Activated CD8-positive, alpha-beta T cell treated with anti-CD3 and anti-CD28 coated beads, Interleukin-2, amount 10 ng/mL, durations not matched to agents 7 days and 5 days (primary cell): ENCODE measurements at places on chromosomes 12 and 14.

DNA sequence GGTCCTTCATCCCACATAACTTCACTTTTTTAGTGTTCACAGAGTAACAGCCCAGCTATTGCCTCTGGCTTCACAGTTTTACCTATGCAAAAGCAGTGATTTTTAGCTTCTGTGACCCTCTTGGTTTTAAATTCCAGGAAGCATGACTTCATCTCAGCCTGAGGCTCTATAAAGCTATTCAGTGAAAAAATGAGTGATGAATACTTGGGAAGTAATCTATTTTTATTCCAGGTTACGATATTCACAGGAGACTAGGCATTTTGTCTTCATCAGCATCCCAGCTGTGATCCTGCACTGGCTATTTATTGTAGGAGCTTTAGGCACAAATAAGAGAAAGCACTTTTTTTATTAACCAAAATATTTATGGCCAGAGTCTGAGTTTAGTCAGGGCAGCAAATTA is 164.8 kb downstream of the SNAPC1 start:
- no peak for DNase-seq

DNA sequence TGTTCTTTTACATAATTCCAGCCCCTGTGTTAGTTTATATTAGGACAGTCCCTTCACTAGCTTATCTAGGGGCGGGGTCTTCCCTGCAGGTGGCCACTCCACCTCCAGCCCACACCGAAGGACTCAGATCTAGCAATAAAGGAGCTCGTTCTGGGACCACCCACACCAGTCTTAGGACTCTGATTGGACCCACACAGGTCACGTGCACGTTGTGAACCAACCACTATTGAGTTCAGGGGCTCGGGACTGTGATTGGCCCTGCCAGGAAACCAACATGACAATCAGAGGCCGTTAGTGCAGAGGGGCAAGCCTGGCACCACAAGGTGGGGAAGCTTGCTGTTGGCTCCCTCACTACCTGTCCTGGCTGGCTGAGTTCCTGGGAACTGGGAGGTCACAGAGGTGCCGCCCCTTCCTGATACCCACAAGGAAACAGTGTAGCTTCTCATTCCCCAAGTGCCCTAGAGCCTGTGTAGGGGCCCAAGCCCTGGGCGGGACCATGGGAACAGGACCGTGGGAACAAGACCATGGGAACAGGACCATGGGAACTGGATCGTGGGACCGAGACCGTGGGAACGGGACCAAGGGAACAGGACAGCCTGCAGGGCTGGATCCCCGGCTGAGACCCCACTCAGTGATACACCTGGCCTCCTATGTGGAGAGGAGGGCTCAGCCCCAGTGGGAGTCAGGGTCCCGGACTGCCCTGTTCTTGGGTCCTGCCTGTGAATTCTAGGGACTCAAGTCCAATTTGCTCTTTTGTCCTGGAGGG is 297.8 kb downstream of the ADGRD1 start:
- no peak for DNase-seq

GRCh38 chr12:6551063-6551461 is 4.8 kb downstream of the IFFO1 start:
- no peak for DNase-seq

DNA sequence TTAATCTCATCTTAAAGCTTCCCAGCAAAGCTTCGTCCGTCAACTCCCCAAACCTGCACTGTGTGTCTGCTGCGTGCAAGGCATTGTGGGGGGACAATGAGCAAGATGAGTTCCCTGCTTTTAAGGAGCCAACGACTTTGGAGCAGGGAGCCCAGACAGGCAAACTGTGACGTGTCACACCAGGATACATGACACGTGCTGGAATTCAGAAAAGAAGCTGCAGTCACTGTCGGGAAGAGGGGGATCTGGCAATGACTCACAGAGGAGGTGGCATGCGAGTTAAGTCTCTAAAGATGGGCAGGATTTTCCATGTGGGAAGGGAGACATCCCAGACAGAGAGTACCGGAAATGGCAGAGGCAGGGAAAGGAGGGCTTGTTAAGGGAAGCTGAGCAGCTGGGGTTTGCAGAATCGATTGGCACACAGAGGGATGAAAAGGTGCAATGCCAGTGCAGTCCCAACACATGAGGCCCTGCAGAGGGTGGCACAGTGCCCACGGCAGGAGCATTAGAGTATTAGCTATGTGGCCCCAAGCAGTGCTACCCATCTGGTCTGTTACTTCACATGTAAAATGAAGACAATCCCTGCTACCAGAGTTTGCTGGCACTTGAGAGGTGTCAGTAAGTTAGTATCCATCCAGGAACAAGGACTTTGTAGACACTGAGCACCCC is 52.9 kb downstream of the SETD3 start:
- DNase-seq: no peak

DNA sequence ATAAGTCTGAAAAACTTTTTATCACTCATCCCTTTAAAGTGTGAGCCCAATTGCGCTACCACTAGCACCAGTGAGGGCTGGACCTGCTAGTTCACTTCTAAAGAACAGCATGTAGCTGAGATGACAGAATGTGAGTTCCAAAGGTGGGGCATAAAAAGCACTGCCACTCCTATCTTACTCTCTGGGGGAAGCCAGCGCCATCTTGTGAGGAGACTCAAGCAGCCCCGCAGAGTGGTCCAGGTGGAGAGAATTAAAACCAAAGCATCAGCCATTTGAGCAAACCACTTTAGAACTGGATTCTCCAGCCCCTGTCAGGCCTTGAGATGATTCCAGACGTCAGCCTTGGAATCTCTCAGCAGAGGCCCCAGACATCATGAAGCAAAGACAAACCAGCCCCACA is 39.9 kb downstream of the TMEM132D start:
- DNase-seq: no peak

DNA sequence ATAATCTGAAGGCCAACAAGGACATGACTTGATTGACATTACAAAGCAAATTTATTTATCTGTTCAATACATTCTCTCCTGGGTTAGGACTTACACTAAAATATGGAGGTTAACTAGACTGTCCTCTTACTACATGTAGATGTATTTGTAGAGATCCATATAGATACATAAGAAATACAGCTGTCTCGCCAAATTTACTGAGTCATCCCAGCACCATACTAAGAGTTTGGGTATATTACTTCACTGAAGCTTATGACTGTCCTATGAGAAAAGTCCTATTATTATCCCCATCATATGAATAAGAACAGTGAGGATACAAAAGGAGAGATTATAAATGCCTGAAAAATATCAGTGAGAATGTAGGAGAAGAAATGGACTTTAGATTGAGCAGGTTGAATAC is 44.8 kb upstream of the ACSM4 start:
- DNase-seq: no peak

- no peak for DNase-seq
These were observed 168.1 kb upstream of the PELI2 start for GRCh38 chr14:55950135-55950534.
